T47D (cell line): ENCODE measurements at places on chromosomes 11 and 22.
A peak's percentile ranks its signal among the peaks of the same experiment; 100 is the strongest.

DNA sequence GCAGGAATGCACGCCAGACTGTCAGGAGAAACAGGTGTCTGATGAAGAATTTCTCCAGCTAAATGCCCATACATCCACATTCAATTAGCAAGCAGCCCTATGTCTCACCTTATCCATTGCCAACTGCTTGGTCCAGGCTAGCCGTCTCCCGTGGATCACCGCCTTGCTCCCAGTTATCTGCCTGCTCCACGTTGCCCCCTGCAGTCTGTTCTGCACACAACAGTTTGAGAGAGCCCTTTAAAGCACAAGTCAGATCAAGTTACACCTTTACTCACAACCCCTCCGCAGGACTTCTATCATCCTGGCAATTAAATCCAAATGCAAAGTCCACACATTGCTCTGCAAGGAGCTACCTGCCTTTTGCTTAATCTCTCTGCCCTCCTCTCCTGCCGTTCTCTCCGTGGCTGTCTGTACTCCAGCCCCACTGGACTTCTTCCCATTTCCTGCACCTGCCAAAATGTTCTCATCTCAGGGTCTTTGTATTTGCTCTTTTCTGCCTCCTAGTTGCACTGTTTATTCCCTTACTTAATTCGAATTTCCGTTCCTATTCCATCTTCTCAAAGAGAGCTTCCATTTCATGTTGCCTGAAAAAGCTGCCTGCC, 185.3 kb upstream of the LARGE1 start:
- DNase-seq = peak; percentile 68

- DNase-seq = no peak
These were observed 15.8 kb downstream of the THAP12 start for GRCh38 chr11:76365038-76365679.

- DNase-seq = no peak
These were observed 39.3 kb upstream of the PANX1 start for GRCh38 chr11:94089341-94089740.

DNA sequence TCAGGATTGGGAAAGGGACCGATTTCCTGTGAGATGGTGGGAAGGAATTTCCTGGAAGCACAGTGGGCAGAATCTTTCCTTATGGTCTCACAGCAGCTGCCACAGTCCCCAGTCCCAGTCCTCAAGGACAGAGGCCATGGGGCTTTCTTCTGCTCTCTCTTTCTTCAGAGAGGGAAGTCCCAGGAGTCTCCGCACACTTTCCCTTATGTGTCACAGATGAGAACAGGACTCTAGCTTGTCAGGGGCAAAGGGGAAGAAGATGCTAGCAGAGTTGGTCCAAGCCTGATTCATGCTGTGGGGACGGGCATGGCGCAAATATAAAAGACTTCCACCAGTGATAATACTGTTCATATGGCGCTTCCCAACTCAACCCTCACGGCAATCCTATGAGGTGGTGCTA, 7.5 kb upstream of the PPFIA1 start:
- no peak for DNase-seq

- DNase-seq = peak; percentile 72
These were observed 48.1 kb upstream of the SHISAL1 start for GRCh38 chr22:44360668-44361381.

DNA sequence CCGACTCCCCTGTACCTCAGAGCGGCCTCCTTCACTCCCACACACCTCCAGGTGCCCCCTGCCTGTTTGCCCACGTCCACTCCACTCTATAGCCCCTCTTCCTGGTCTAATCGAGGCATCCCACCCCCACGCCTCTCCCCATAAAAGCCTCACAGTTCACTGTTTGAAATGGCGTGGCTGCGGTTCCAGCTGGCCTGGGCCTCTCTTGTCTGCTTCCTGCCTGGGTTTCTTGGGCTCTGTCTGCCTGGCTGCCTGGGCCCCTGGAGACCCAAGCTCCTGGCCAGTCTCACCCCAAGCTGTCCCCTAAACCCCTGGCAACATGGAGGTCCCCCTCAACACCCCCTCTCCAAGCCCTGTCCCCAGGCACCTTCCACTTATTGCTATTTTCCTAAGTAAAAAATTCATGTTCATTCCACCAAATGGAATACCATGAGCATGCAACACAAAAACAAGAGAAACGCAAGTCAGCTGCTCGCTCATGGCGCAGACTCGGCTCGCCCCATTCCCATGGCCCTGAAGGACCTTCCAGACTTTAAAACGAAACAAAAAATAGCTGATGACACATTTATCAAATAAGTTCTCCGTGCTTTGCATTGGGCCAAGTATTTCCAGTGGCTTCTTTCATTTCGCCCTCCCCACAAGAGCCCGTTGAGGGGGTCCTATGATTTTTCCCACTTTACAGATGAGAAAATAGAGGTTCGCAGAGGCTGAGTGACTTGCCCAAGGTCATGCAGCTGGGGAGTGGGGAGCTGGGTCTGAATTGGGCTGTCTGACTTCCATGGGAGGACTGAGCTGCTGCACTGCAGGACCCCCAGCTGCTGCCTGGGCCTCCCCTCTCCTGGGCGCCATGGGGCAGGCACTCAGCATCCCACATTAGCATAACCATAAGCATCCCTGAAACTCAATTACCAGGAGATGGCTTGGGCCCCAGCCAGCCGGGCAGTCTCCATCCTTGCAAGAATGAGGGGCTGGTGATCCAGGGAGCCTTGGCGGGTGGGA, 11.7 kb upstream of the FLRT1 start:
- no peak for DNase-seq

GRCh38 chr22:23527971-23528740, 51.9 kb downstream of the IGLL1 start:
- no peak for DNase-seq

DNA sequence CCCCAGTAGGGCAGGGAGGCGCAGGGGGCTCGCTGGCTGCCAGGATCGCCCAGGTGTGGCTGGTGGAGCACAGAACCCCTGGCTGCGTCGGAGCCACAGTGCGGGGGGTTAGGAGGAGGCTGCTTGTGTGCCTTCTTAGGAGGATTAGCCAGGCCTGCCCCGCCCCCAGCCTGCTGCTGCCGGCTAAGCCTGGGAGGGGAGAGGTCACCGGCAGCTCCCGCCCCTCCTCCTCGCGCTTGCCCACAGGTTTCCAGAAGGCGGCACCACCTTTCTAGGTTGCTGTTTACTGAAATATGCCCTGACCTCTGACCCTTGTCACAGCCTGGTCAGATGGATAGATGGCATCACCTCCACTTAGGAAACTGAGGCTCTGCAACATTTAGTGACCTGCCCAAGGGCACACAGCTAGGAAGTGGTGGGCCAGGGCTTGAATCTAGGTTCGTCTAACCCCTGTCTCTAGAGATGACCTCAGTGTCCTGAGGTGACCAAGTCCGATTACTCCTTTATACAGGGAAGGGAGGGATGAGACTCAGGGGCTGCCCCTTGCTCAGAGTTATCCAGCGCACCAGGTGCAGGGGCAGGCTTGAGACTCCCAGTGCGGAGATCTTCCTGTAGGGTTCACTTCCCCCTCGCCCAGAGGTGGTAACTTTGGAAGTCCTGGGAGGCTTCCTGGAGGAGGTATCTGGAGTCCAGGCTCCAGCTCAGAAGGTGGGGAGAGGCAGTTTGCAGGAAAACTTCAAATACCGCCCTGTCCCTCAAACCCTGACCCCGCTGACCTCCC, 44.0 kb downstream of the MYO7A start:
- no peak for DNase-seq

DNA sequence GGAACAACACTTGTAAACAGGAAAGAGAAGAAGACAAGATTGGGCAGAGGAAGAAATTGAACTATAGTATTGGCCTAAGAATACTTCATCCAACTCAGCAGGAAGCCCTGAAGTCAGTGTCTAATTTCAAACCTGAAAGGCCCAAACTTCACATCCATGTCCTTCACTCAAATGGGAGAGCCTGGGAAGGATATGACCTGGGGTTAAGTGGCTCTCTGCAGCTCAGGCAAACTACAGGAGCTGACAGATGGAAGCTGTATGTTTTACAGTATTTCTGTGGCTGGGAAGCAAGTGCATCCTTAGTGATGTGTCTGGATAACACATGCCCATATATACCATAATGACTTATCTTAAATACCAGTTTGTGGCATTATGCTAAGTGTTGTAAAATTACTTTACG, 196.2 kb downstream of the SOX6 start:
- no peak for DNase-seq

GRCh38 chr11:111357150-111358037, 21.7 kb downstream of the POU2AF1 start:
- peak; percentile 54 for DNase-seq

DNA sequence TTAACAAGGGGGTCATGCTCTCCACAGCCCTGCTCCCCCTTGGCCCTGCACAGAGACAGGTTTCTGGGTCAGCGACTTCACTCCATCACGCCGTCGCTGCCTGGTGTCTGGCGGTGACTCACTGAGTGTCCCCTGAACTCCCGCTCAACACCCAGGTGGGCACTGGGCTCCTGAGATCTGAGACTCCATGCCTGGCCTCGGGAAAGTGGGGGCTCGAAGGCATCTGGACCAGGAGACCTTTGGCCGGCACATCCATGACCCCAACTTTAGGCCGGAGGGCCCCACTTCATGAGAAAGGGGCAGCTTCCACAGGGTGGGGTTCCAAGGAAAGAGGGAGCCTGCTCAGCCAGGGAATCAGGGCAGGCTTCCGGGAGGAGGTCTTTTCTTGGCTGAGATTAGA, 79.3 kb upstream of the PRR5 start:
- DNase-seq = no peak

DNA sequence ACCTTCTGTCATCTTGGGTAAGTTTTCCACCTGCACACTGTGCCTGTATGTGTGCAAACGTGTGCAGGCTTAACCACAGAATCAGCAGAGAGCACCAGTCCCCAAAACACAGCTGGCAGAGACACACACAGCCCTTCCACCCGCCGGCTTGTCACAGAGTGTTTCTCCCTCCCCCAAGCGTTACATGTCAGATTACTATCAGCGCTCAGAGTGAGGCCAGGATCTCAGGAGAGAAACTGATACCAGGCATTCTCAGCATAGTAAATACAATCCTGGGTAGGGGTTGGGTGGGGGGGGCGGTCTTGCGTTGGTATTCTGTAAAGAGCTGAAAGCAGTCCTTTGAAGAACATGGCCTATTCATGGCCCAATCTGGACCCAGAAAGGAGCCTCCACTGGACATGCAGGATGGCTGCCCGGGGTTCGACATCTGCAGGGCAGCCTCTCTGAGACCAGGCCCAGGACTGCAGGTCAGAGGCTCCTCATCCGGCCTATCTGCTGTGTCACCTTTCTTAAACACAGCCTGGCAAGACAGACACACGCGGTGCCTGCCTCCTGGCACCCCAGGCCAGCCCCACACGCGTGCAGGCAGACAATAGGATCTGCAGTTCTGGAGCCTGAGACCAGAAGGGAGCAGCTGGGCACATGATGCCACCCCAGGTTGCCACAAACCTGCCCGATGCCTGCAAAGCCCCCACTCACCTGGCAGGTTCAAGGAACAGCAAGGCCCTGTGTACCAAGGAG, 1.7 kb downstream of the OSBPL5 start:
- DNase-seq = no peak

GRCh38 chr22:44131412-44131811, 49.3 kb upstream of the PARVG start:
- DNase-seq = no peak

- DNase-seq = peak; percentile 62
These were observed 901 bp upstream of the KMT2A start for GRCh38 chr11:118435290-118435892.

DNA sequence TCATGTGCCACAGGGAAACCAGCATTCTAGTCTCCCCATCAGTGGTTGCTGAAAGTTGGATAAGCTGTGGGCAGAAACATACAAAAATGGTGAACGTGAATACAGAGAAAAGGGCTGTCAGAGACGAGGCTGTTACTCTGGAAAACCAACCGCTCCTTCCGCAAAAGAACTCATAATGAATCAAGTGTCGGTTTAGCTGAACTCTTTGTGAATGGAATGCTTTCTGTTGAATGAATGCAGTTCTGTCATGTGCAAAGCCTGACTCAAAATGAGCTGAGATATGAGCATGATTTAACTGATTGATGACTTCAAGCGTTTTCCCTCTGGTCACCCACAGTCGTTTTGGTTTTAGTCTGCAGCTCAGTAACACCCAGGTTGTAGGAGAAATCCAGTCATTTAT, 298.3 kb downstream of the ETS1 start:
- DNase-seq = no peak

DNA sequence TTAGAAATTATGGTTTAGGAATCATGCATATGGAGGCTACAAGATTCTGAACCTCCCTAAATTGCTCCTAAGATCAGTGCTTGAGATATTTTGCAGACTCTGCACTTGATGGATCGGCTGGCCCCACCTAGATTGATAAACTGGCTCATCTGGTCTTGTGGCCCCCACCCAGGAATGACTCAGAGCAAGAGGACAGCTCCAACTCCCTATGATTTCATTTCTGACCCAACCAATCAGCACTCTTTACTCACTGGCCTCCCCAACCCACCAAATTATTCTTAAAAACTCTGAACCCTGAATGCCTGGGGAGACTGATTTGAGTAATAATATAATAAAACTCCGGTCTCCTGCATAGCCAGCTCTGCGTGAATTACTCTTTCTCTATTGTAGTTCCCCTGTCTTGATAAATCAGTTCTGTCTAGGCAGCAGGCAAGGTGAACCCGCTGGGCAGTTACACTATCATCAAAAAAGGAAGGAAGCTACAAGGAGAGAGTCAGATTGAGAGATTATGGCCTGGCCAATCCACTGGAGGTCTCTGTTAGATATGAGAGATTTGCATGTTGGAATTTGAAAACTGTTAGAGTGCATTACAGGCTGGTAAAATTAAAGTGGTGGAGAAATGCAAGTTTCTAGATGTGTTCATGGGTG, 245.8 kb downstream of the CSNK2A3 start:
- DNase-seq = no peak

- no peak for DNase-seq
These were observed 94.0 kb upstream of the APOA1 start for GRCh38 chr11:116931206-116931953.

DNA sequence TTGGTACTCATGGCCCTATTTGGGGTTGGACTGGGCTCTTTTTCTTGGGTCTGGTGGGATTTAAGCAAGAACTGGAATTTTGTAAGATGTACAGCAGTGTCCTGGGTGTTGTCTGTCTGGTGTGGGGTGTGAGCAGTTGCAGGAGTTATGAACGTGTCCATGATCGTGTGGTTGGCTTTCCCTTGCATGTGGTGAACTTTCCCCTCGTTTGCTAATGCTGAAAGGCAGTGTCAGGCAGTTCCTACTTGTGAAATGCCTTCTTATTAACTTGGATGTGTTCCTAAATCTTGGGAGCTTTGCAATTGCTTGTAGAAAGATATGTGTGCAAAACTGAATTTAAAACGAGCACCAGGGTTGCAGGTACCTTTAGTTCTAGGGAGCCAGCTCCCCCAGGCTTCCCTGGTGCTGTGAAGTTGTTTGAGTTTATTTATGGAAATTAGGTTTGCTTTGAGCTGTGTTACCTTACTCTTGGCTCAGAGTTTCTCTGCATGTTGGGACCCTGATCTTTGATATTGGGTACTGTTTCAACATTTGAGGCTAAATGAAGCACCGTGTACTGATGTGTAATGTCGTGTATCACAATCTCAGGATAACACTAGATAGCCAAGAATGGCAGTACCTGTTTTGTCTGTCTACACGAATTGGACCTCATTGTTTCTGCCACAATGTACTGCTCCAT, 35.8 kb upstream of the HSD17B12 start:
- no peak for DNase-seq

DNA sequence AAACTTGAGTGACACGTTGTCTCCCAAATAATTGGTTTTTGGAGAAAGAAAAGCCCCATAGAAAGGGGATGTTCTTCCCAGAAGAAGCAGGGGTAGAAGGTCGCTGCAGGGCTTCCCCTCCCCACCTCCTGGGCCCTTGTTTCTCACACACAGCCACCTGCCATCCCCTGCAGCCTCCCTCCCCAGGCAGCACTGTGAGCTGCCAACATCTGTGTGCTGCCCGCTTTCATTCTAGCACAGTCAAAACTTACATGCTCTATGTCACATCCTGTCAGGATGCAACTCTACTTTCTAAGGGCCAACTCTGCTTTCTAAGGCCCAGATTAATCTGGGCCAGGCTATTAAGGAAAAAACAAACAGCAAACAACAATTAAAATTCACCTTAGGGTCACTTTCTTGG, 309.4 kb upstream of the ZC3H12C start:
- no peak for DNase-seq
